ENCODE measurements at places on chromosomes 6 and 20. TPM values are rescaled to one million over a fixed set of nuclear protein-coding genes. Genes with fewer than 3 reads are reported as not detected.

Gene EYA2
- 1.4 TPM for total RNA-seq

DNA sequence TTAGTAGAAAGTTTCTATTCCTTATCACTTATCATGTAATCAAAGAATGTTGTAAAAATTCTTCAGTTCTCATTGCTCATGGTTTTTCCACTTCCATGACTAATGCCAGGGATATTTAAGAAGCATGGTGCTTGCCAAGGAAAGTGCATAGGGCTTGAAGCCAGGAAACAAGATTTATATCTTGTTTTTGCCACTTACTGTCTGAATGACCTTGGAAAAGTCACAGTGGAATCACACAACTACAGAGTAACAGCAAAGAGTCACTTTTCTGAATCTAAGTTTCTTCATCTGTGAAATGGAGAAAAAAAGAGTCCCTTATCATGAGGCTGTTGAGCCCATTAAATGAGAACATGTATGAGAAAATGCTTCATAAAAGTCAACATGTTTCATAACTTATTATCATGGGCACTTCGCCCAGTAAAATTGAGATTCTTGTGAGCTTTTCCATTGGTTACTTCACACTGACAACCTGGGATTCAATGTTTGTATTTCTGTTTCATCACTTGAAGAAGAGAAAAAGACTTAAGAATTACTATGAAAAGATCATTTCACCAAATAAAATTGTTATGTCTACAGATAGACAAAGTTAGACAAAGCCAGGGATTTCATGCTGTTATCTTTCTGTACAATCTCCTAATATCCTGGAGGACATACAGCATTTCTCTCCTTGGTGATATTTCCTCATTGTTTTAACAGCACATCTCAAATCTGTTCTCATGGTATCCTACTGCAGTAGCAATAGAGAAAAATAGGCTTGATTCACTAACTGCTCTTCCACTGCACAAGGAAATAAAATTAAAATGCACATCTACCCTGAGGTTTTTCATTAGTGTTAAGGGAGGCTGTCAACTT, 7.6 kb upstream of the BMP5 start:
- DNase-seq = no peak

Gene BTNL2
- not detected for total RNA-seq

DNA sequence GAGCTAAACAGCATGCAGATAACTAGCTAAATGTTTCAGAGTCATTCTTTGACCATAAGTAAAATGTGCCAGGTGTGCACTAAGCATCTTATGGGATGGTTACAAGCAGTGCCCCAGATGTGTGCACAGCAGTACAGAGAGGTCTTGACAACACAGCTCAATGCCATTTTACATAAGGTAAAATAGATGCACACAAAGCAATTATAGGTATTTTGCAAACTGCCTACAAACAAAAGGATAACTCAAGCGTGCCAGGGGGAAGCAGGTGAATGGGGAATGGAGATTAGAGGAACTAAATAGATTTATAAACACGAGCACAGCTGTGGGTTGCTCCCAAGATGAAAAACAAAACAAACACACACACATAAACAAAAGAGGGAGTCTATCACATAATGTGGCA, 64.8 kb downstream of the SLC2A10 start:
- DNase-seq = no peak

DNA sequence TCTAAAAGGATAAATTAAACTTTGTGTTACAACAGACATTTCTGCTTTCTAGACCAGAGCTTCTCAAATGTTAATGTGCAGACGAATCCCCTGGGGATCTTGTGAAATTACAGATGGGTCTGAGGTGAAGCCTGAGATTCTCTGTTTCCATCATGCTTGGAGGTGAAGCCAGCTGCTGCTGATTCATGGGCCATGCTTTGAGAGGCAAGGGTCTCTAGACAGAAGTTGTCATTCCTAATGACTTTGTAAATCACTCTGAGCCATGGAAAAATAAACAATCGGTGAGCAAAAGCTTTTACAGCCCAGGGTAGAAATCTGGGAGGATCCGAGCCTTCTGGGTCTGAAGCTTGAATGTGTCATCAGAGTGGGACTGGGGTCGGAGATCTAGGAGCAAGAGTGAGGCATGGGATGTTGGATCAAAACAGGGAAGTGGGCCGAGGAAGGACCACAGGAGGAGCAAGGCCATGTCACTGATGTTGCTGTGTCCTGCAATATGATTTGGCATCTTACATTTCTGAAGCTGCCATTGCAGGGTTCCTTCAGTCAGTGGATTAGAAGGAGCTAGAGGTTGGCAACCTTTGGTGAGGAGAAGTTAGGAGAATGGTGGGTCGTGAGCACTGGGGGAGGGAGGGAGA, 77.3 kb downstream of the TRMT11 start:
- DNase-seq = no peak

DNA sequence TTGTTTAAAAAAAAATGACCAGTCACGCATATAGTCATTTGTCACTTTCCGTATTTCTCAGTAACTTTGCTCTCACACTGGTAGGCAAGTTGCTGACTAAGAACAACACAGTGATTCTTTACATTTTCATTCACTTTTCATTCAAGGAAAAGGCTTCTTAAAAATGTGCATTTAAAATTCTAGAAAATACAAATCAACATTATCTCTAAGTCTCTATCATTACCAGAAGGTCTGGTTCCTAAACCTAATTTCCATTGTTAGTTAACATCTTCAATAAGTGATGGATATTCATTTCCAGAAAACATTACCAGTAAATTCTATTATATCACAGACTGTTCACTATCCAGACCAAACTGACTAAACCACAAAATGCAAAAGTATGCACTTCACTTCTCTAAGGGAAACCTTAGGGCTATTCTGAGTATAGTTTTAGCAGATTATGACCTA, 115.3 kb downstream of the AHI1 start:
- DNase-seq = no peak

GRCh38 chr6:38843798-38844197, 128.7 kb downstream of the DNAH8 start:
- DNase-seq = no peak

GRCh38 chr6:155980768-155981079, 525.1 kb upstream of the NOX3 start:
- no peak for DNase-seq

- DNase-seq = no peak
Observed at GRCh38 chr6:132213732-132214131, 187.5 kb downstream of the MOXD1 start.

Gene PPP1R3G
- total RNA-seq = 13.9 TPM

DNA sequence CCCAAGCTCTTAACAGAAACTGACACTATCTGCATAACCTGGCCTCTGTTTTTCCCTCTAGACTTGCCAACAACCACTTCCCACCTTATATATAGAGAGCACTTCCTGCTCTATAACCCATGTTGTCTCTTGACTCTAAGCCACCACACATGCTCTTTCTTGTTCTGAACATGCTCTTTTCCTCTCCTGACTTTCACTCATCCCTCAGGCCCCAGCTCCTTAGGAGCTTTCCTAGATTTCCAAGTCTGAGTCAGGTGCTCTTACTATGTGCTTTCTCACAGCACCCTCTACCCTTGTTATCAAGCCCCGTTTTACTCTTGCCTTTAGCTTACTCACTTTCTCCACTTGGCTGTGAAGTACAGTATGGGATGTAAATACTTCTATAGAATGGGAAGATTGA, 143.9 kb upstream of the EYA4 start:
- DNase-seq = no peak

Gene HDGFL1
- not detected for total RNA-seq

DNA sequence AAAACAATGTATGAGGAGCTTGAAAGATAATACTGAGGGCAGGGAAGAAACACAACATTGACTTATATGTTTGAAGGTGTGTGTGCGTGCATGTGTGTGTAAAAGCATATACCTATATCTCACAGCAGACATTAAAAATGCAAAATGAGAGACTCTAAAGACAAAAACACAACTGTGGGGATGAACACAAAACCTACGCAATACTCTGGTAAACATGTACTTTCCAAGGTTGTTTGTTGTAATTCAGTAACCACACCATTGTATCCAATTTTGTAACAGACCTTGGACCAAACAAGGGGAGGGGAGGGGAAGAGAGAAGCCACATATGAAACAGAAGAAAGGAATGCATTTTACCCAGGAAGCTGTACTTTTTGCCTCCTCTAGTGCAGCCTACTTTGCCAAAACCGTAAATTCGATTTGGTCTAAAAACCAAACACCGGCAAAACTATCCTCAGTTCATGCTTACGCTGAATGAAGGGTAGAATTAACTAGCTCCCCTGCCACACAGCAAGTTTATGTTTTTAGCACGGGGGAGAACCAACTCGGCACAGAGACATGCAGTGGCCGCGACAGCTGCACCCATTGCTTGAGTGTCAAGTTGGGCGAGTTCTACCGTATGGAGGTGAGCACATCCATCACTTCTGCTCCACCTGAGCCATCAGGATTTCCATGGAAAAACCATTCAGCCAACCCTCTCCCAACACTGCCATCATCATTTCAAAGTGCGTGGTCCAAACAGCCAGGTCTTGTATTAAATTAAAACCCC, 50.0 kb downstream of the CNKSR3 start:
- no peak for DNase-seq

- DNase-seq = no peak
Observed at GRCh38 chr6:130848945-130849344, 21.7 kb downstream of the SMLR1 start.

DNA sequence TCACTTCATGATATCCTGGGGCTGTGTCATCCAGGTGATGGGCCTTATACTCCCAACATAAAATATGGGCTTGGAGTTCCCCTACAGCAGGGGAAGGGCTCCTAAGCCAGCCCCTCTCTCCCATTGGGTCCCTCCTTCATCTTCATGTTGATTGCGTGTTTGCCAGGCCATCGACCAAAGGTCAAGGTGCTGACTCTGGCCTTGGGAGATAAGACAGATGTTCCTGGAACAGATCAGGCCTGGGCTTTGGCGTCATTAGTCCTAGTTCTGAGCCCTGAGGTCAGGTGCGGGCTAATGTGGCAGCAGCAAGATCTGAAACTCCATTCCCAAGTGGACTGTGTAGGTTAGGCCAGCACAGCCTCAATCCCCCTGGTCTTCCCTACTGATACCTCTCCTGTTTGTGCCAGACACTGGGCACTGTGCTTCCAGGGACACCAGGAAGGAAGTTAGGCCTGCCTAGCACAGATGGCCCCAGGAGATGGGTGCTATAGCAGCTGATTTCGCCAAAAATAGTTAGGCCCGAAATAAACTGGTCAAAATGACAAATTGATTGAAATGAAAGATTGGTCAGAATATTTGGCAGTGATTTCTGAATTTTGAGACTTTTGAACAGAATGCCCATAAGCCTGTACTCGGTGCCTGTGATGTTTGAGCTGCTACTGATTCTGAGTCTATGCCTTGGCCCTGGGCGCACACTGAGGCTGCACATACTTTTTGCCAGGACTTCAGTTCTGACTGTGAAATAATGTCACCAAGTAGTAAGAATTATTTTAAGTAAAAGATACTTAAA, 28.8 kb downstream of the EPB41L1 start:
- DNase-seq = no peak

GRCh38 chr6:85115876-85116275, 334.0 kb upstream of the NT5E start:
- DNase-seq = no peak

GRCh38 chr6:122610690-122611455, 668 bp downstream of the PKIB start:
- peak; percentile 46 for DNase-seq

- DNase-seq = no peak
Observed at GRCh38 chr6:73710470-73710869, 14.5 kb downstream of the CD109 start.

Gene GSTA2
- not detected for total RNA-seq

GRCh38 chr20:57481281-57481711, 43.6 kb downstream of the CTCFL start:
- DNase-seq = no peak

DNA sequence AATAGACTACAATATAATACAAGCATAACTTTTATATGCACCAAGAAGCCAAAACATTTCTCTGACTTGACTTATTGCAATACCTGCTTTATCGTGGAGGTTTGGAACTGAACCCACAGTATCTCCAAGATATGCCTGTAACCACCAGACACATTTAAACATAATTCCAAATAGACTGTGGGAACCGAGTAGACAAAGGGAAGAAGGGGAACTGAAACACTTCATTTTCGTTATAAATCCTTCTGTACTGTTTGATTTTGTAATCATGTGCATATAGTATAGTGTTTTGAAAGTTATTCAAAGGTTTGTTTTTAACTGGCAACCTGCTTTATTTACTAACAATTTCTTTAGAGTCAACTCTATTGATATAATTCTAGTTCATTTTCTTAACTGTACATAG, 154.9 kb upstream of the BEND6 start:
- DNase-seq = no peak

Gene LY86
- 1.1 TPM for total RNA-seq

GRCh38 chr6:31186052-31186734, 15.7 kb upstream of the POU5F1 start:
- DNase-seq = peak; percentile 87

DNA sequence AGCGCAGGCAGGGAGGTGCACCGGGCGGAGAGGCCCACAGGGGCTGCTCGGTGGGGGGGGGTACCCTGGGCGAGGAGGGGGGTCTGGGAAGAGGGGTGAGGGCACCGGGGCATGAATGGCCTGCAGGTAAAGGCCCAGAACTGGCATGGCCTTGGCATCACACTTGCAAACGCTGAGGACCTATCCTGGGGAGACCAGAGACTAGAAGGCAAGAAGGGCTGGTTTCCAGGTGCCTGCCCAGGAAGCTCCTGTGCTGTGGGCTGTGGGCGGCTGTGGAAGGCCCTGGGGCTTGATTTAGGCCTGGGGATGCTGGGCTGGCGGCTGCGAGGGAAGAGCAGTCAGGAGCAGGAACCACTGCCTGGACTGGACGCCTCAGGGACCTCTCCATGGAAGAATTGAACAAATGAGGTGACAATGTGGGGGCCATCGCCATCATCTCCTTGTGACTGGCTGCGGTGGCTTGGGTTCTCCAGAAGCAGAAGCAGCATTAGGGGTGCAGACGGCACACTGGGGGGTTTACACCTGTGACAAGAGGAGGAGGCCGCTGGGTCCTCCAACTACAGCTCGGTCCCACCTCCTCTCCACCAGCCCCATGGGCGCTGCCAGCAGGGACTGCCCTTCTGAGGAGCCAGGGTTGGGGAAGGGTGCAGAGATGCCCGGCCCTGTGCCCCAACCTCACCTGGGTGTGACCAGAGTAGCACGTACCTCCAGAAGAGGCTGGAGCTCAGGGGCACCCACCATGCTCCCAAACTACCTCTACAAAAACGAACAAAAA, 32.1 kb upstream of the IRF4 start:
- DNase-seq = no peak

- no peak for DNase-seq
Observed at GRCh38 chr20:39554341-39554740, 592.2 kb downstream of the DHX35 start.

- no peak for DNase-seq
Observed at GRCh38 chr6:43454290-43454695, 1.1 kb downstream of the DLK2 start.

- no peak for DNase-seq
Observed at GRCh38 chr6:69867639-69867976, 1.3 kb downstream of the COL19A1 start.

Measured in left ventricle myocardium superior (tissue), 1 donor.